ENCODE measurements at places on chromosomes 2 and 18.

DNA sequence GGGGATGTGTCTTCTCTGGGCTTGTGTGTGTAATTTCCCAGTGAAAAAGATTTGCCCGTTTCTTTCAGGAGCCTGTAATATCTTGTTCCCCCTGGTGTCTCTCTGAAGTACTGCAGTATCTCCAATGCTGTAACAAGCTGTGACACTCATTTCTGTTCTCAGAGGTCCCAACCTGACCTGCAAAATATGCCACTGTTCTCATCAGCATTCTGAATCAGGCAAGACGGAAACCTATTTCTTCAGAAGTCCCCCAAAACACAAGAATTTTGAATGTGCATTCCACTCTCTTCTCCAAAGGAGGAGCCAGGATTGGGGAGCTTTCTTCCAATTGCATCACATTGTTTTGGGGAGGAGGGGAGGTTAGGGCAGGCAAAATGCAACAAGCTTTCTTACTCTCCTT is 77.0 kb upstream of the CNGA3 start:
- no peak for DNase-seq

GRCh38 chr2:63893163-63893562 is 51.5 kb downstream of the UGP2 start:
- DNase-seq = no peak

DNA sequence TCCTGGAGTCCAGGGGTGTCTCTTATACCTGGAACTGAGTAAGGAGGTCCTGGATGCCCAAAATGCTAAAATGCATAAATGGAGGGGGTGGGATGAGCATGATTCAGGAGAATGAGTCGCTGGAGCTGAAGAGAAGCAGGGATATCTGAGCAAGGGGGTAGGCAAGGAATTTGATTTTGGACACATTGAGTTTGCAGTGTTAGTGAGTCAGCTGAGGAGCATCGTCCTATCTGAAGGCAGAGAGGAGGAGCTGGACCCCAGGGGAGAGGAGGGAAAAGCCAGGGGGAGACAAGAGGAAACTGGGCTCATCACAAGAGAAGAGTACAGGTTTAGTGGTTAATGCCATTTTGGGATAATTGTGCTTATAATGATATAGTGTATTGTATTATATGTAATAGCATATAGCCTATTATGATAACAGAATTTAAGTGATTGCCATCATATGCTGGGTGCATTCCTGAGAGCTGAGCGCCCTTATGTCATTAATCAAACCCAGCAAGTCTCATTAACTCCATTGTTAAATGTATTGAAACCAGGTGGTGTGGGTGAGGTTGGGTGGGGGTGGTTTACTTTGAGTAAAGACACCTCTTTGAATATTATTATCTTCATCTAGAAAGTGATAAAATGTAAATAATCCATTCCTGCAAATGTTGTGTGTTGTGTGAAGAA is 12.4 kb downstream of the EHD3 start:
- DNase-seq = no peak

DNA sequence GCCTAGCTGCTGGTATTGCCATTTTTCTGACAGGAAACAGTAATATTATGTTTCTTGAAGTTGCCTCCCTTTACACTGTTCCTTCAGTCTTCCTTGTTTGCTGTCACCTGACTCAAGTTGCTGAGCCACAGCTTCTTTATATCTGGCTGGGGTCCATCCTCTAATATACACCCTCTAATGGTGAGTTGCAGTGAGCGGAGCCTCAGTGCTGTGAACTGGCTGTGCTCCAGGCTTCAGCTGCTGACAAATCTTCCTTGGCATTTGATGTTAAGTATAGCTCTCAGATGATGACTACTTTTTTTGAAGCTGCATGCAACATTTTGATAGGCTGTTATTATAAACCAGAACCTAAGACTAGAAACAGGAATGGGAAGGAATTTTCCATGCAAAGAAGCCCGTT is 366.7 kb downstream of the NUP35 start:
- DNase-seq = no peak

DNA sequence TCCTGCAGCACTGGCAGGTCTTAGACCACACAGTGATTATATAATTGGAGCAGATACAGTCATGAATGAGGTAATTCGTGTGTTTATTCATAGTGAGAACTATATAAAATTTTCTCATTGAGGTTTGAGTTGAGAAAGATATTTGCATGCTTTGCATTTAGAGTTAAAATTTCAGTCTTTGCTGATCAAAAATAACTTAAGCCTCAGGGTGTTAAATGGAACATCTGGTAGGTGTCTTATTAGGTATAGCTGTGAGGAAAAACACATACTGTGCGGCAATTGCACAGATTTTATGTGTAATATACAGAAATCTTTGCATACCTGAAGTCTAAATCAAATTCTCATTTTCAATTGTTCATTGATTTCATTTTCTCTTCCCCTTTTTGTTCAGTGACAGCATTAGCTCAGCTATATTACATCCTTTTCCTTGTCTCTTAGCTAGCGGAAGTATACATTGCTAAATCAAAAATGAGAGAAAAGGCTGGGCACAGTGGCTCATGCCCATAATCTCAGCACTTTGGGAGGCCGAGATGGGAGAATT is 21.2 kb downstream of the GORASP2 start:
- DNase-seq = no peak

- DNase-seq = no peak
Observed at GRCh38 chr2:66802877-66803276, 368.0 kb downstream of the MEIS1 start.

- DNase-seq = peak; percentile 22
Observed at GRCh38 chr18:31101183-31102024, 817 bp downstream of the DSC2 start.

- DNase-seq = no peak
Observed at GRCh38 chr2:134119117-134119712, 134.7 kb upstream of the MGAT5 start.

DNA sequence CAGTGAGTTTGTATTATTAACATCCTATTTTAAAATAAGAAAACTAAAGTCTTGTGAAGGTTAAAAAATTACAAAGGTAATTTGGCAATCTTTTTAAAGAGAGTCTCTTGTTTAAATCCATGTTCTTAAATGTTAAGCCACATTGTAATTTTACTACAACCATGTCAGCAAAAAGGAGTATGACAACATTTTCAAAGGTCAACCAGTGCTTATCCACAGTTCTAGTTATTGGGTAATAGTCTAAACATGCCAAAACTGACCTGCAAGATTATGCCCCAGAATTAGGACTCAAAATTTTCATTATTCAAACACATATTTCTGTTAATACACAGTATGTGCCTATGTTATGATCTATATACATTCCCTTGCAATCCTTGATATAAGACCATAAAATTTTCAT is 1312.6 kb upstream of the CHAC2 start:
- no peak for DNase-seq

GRCh38 chr2:162014751-162015150 is 59.3 kb downstream of the DPP4 start:
- no peak for DNase-seq
